ENCODE measurements at places on chromosomes 6 and 20. TPM values are rescaled to one million over a fixed set of nuclear protein-coding genes. Genes with fewer than 3 reads are reported as not detected.

DNA sequence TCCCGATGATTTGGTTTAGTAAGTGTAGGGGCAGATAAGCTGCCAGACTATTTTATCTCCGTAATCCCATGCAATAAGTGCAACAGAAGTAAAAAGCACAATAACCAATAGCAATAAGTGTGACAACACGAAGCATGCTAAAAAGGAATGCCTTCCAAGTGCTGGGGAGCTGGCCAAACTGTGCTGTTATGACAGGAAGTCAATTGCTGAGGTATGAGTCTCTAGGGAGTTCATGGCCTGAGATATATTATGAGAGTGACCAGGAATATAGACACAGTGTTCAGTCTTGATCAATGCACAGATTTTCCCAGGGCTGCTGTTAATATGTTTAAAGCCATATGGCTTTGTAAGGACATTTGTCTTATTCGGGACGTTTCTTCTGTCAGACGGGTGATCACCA lies 10.5 kb upstream of the ANGPT4 start:
- no peak for DNase-seq

The FAM83C gene
- not detected for total RNA-seq

GRCh38 chr6:90286884-90287488 lies 9.7 kb downstream of the BACH2 start:
- DNase-seq = no peak

DNA sequence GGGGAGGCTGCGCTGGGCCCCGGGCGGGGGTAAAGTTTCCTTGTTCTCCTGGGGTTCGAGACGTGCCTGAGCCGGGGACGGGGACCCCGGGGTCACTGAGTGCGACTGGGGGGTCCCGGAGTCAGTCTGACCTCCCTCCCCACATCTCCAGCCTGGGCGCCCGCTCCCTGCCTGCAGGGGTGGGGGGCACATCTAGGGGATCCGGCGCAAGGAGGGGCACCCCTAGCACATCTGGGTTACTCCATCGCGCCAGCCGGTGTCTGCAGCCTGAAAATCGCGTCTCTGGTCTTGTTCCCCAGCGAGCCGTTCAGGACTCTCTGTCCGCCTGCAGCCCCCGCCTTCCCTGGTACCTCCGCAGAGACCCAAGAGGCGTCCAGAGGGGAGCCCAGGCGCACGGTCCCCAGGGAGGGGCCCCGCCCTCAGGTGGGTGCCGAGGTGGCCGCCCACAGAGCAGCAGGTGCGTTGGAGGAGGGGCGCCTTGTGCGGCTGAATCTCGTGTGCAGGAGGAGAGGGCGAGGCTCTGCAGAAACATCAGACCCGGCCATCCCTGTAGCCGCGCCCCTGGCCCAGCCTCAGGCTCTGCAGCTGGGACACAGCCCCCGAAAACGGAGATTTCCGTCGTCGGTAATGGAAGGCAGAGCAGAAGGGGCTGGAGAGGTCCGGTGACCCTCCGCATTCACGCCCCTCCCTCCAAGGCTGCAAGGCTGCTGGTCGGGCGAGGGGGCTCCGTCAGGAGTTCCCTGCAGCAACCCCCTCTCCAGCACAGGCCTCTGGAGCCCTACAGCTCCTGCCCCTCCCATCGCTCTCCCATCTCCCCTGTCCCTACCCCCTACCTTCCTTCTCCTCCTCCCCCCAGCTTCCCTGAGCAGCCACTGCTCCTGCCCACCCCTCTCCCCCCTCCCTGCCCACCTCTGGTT lies 628 bp upstream of the CHRNA4 start:
- no peak for DNase-seq
